Activated T-helper 2 cell treated with anti-CD3 and anti-CD28 coated beads, Interferon-gamma antibody, Interleukin-2, Interleukin-4, amounts not matched to agents 10 μg/mL and 5 μg/mL and 100 μg/mL, durations not matched to agents 14 hours and 24 hours and 36 hours (primary cell): ENCODE measurements at places on chromosomes 1 and 21. TPM values are rescaled to one million over a fixed set of nuclear protein-coding genes. Genes with fewer than 3 reads are reported as not detected.

KLHL20 gene
- total RNA-seq, result 15.4 and 17.6 TPM in 2 replicates

GPR37L1 gene
- not detected in 2 replicates for total RNA-seq

RNU1-4 gene
- 2,033 and 2,369 TPM in 2 replicates for total RNA-seq

NCMAP gene
- not detected in 2 replicates for total RNA-seq

FCAMR gene
- not detected in 2 replicates for total RNA-seq

PLOD1 gene
- total RNA-seq, result 39.4 and 44.0 TPM in 2 replicates

SPRR2B gene
- total RNA-seq, result not detected in 2 replicates

FLG2 gene
- total RNA-seq, result not detected in 2 replicates

ERICH3 gene
- total RNA-seq, result not detected in 2 replicates

ATP1A2 gene
- not detected in 2 replicates for total RNA-seq

STXBP3 gene
- 46.5 and 51.7 TPM in 2 replicates for total RNA-seq

GJA9 gene
- not detected in 2 replicates for total RNA-seq

CYYR1 gene
- total RNA-seq, result 0.07 and 0.21 TPM in 2 replicates

- DNase-seq, result no peak
- no peaks in the 10 kb centered on the region for H3K36me3 ChIP-seq
- H3K27ac ChIP-seq, result no peak overlapping the region
- H3K4me1 ChIP-seq, result no peaks in the 10 kb centered on the region
- H3K4me3 ChIP-seq, result no peak overlapping the region
Observed at GRCh38 chr1:209375671-209376365, 207.7 kb upstream of the CAMK1G start.

DNA sequence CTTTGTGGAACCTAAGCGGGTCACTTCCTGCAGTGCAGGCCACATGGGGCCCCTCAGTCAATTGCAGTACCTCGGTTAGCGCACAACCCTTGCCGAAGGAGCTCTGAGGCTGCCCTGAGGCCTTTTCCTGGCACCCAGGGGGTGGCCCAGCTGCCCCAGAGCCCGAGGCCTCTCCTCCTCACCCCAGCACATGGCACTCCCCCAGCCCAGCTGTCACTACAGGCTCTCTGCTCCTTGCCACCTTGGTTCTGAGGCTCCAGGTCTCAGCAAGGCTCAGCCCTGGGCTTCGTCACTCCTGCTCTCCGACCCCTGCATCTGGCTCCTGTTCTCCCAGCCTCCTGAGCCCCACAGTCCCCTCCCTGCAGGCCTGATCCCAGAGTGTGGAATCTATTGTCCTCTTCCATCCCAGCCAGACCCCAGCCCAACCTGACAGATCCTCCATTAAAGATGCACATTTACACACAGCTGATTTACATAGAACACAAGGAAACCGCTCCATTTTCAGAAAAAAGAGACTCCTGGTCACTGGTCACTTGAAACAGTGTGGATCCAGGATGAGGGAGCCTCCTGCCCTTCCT, 192.8 kb upstream of the POU3F1 start:
- no peaks in the 10 kb centered on the region for H3K36me3 ChIP-seq
- H3K27me3 ChIP-seq, result peaks cover 2% of the 10 kb centered on the region
- DNase-seq, result no peak
- H3K4me1 ChIP-seq, result no peaks in the 10 kb centered on the region

GRCh38 chr1:204624631-204625216, 60.8 kb downstream of the LRRN2 start:
- no peaks in the 10 kb centered on the region for H3K4me1 ChIP-seq
- no peaks in the 10 kb centered on the region for H3K27me3 ChIP-seq
- no peaks in the 10 kb centered on the region for H3K36me3 ChIP-seq
- H3K27ac ChIP-seq, result no peak overlapping the region
- DNase-seq, result no peak

DNA sequence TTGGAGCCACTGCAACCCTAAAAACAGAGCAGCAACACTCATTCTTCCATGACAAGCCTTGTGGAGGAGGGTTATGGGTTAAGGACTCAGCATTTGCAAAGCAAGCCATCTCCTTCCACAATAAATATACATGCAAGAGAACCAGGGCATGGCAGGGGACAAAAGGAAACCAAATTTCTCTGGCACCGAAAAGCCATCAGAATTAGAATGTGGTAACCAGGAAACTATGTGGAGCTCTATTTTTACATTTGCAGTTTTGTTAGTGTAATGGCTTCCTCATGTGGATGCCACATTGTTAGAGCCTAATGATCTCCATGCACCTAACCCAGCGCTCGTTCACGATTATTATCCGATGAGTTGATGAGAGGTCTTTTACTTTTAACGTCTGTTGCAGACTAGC, 91.7 kb downstream of the NAV1 start:
- no peak overlapping the region for H3K27ac ChIP-seq
- no peak for DNase-seq
- H3K27me3 ChIP-seq, result peaks cover 2% of the 10 kb centered on the region
- H3K4me3 ChIP-seq, result no peak overlapping the region
- H3K4me1 ChIP-seq, result no peaks in the 10 kb centered on the region
- H3K36me3 ChIP-seq, result no peaks in the 10 kb centered on the region

DNA sequence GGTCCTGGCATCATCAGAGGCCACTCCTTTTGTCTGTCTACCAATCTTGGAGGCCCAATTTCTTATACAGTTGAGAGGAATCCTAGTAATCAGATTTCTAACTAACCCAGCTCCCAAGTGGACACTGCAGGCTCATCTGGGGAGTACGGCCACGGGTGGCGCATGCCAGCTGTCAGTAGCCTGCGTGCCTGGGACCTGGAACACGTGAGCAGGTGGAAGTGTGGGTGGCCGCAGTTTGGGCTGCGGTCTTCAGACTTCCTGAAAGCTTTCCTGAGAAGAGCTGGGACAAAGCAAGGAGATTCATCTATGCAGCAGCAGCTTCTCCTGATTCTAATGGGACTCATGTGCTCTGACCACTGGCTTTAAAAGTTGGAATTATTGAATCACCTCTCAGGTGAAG, 12.4 kb downstream of the ADORA3 start:
- DNase-seq, result no peak
- no peaks in the 10 kb centered on the region for H3K4me1 ChIP-seq
- H3K4me3 ChIP-seq, result no peak overlapping the region

DNA sequence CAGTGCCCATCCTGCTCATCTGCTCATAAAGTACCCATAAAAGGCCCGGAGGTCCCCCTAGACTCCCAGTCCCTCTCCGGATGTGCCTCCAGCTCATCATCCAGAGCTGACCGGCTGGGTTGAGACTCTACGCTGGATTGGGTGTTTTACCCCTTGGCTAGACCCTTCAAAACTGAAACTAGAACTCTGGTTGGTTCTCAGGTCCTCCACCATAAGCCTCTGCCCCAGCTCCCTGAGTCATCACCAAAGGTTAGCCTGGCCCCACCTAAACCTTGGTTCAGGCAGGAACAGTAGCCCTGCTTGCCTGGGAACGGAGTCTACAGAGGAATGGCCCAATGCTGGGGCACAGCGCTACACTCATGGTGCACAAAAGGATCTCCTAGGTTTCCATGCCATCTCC, 75.1 kb downstream of the TLR5 start:
- no peak overlapping the region for H3K4me3 ChIP-seq
- no peaks in the 10 kb centered on the region for H3K4me1 ChIP-seq
- H3K27ac ChIP-seq, result no peak overlapping the region
- peaks cover 5% of the 10 kb centered on the region for H3K27me3 ChIP-seq
- no peak for DNase-seq

DNA sequence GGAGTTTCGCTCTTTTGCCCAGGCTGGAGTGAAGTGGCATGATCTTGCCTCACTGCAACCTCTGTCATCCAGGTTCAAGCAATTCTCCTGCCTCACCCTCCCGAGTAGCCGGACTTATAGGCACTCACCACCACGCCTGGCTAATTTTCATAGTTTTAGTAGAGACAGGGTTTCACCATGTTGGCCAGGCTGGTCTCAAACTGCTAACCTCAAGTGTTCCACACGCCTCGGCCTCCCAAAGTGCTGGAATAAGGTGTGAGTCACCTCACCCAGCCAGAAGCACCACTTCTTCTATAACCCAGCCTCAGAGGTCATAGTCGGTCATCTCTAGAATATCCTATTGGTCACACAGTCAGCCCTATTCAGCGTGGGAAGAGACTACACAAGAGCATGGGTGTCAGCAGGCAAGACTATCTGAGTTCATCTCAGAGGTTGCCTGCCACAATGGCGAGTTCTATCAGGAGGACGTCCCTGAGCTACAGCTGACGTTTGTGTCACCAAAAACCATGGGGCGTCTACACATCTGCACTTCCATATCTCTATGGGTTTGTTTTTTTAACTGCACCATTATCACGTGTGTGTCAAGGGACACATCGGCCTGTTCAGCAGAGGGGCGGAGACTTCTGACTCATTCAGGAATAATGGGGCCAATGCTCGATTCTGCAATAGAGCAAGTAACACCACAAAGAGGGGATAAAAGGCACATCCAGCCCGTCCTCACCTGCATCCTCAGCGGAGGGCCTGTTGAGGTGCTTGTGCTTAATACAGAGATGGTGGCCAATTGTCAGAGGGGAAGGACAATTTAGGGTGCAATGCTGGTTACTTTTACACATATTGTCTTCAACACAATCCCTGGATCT, 256.3 kb upstream of the IRF2BP2 start:
- no peak for DNase-seq
- H3K36me3 ChIP-seq, result peaks cover 15% of the 10 kb centered on the region
- H3K27ac ChIP-seq, result peak overlapping the region; percentile 83
- H3K4me3 ChIP-seq, result no peak overlapping the region

- H3K27me3 ChIP-seq, result no peaks in the 10 kb centered on the region
- H3K27ac ChIP-seq, result no peak overlapping the region
- DNase-seq, result no peak
- no peaks in the 10 kb centered on the region for H3K36me3 ChIP-seq
- no peaks in the 10 kb centered on the region for H3K4me1 ChIP-seq
Observed at GRCh38 chr1:55876276-55877060, 661.3 kb upstream of the USP24 start.

GRCh38 chr1:154137888-154138287, 17.0 kb downstream of the NUP210L start:
- H3K4me3 ChIP-seq, result no peak overlapping the region
- H3K27me3 ChIP-seq, result no peaks in the 10 kb centered on the region
- H3K36me3 ChIP-seq, result no peaks in the 10 kb centered on the region
- no peak overlapping the region for H3K27ac ChIP-seq

DNA sequence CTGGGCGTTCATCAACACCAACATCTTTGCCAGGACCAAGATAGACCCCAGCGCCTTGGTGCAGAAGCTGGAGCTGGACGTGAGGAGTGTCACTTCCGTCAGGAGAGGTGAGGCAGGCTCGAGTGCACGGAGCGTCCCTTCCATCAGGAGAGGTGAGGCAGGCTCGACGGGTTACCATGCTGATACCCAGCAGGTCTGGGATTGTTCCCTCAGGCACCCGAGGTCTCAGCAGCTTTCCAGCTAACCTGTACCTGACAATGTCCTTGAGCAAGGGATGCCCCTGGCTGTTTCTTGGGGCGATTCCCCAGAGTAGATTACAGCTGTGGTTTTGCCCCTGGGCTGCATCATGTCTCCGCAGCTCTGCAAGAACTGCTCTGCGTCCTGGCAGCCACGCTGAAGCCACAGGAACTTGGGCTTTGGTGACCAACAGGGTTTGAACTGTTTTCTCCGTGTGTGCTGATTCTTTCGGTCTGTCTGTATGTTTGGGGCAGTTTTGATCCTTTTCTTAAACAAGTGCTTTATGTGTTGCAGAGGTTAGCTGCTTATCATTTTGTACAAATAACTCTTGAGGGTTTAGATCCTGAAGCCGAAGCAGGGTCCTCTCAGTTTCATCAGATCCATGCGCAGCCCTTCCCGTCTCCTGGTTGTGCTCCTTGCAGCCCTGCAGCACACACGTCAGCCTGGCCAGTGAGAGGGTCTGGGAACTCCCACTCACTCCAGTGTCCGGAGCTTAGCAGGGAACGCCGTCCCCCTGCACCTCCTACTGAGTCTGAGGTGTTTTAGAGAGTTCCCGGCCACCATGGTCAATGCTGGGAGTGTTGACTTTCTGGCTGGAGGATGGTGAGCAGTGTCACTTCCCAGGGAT, 4.1 kb downstream of the SLX9 start:
- no peak overlapping the region for H3K27ac ChIP-seq
- H3K36me3 ChIP-seq, result peaks cover 46% of the 10 kb centered on the region
- H3K4me3 ChIP-seq, result no peak overlapping the region
- peaks cover 34% of the 10 kb centered on the region for H3K4me1 ChIP-seq
- H3K27me3 ChIP-seq, result no peaks in the 10 kb centered on the region

- no peaks in the 10 kb centered on the region for H3K27me3 ChIP-seq
- no peak overlapping the region for H3K27ac ChIP-seq
- H3K4me1 ChIP-seq, result peaks cover 7% of the 10 kb centered on the region
- no peak for DNase-seq
Observed at GRCh38 chr1:1910651-1911331, 4.3 kb upstream of the CALML6 start.

DNA sequence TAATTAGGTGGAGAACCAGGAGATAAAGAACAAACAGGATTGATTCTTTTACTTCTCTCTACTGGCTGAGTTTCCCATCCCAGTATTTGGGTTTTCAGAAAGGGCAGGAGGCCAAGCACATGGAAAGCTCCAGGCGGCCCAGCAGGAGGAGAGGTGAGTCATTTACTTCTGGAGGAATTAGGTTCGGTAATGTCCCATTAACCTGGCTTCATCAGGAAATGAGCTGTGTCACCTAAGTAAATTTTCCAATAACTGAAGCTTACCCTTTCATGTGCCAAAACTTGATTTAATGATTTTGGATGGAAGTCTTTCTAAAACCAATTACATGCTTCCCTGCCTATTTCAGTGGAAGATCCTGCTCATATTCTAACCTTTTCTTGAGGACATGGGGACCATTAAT, 257.6 kb upstream of the USP24 start:
- no peaks in the 10 kb centered on the region for H3K4me1 ChIP-seq
- DNase-seq, result no peak
- H3K27ac ChIP-seq, result no peak overlapping the region
- no peaks in the 10 kb centered on the region for H3K36me3 ChIP-seq
- peaks cover 2% of the 10 kb centered on the region for H3K27me3 ChIP-seq

DNA sequence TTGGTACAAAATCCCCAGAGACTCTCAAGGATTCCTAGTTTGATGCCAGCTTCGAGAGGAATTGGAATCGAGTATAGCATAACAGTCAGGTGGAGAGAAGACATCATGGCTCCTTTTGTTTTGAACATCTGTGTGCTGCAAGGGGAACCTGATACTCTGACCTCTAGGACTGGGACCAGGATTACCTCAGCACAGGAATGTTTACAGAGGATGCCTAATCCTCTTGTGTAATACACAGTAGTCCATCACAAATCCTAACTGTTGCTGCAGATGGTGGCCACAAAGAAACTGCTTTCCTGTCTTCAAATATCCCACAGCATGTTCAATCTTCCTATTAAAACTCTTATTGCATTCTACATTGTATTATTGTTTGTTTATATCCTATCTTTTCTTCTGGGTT, 111.8 kb upstream of the PRMT6 start:
- H3K36me3 ChIP-seq, result no peaks in the 10 kb centered on the region
- no peak overlapping the region for H3K4me3 ChIP-seq

- peaks cover 21% of the 10 kb centered on the region for H3K27me3 ChIP-seq
- no peak overlapping the region for H3K4me3 ChIP-seq
- H3K27ac ChIP-seq, result no peak overlapping the region
- H3K36me3 ChIP-seq, result no peaks in the 10 kb centered on the region
Observed at GRCh38 chr1:172821609-172822274, 162.8 kb downstream of the FASLG start.
